ENCODE measurements at places on chromosomes 6 and 20.
A peak's percentile ranks its signal among the peaks of the same experiment; 100 is the strongest.

- no peaks in the 10 kb centered on the region for H3K27me3 ChIP-seq
- H3K36me3 ChIP-seq: no peaks in the 10 kb centered on the region
- no peaks in the 10 kb centered on the region for H3K4me1 ChIP-seq
- DNase-seq: no peak
These were observed 370.2 kb upstream of the SASH1 start for GRCh38 chr6:147972448-147972847.

DNA sequence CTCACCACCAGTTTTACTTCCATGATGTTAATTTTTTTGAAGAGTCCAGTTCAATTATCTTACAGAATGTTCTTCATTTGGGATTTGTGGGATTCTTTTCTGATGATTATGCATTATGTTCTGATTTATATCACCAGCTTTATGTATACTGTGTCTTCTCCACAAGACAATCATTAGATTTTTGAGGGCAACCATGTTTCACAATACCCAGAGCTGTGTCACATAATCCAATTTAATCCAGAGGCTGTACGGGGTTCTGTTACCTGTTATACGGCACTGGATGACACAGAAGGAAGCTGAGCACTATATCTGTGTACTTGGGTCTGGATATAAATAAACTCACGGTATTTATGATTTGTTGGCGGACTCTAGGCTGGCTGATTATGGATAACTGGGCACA is 41.6 kb upstream of the RPN2 start:
- no peaks in the 10 kb centered on the region for H3K36me3 ChIP-seq
- no peak for DNase-seq
- no peaks in the 10 kb centered on the region for H3K4me1 ChIP-seq
- H3K27ac ChIP-seq: no peak overlapping the region
- no peak overlapping the region for H3K4me3 ChIP-seq
- no peaks in the 10 kb centered on the region for H3K27me3 ChIP-seq

- H3K27me3 ChIP-seq: no peaks in the 10 kb centered on the region
- DNase-seq: no peak
- peak overlapping the region; percentile 33 for H3K27ac ChIP-seq
- no peaks in the 10 kb centered on the region for H3K4me1 ChIP-seq
- no peaks in the 10 kb centered on the region for H3K36me3 ChIP-seq
- no peak overlapping the region for H3K4me3 ChIP-seq
These were observed 100.4 kb downstream of the MYO6 start for GRCh38 chr6:75849329-75850025.

DNA sequence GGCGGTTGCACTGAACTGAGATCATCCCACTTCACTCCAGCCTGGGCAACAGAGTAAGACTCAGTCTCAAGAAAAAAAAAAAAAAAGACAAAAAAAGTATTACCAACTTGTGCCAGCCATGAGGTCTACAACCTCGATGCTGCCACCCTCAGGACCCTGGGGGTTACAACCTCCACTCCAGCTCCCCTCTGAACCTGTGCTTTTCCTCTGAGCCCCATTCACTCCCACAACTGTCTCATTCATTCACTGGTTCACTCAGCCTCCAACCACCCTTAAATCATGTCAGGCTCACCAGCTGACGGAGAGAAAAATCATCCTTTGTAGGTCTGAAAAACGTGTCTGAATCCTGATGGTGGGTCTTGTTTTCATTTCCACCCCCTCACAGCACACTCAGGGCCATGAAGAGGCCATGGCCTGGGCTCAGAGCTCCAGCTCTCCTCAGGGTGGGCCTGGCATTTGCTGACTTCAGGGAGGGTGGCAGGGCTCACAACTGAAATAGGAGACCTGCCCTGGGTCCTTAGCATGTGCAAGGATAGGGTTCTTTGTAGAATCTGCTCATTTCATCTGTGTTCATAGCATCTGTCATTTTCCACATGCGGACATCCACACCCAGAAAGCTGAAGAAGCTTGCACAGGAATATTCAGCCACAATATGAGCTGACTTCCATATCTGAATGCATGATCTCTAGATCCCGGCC is 1.9 kb upstream of the ULBP1 start:
- DNase-seq: no peak
- H3K4me3 ChIP-seq: no peak overlapping the region
- no peaks in the 10 kb centered on the region for H3K36me3 ChIP-seq
- H3K27me3 ChIP-seq: peaks cover 48% of the 10 kb centered on the region

- H3K4me3 ChIP-seq: no peak overlapping the region
- H3K27me3 ChIP-seq: no peaks in the 10 kb centered on the region
- no peaks in the 10 kb centered on the region for H3K36me3 ChIP-seq
- no peak for DNase-seq
- no peak overlapping the region for H3K27ac ChIP-seq
These were observed 482.0 kb upstream of the CHD6 start for GRCh38 chr20:42100137-42100704.

DNA sequence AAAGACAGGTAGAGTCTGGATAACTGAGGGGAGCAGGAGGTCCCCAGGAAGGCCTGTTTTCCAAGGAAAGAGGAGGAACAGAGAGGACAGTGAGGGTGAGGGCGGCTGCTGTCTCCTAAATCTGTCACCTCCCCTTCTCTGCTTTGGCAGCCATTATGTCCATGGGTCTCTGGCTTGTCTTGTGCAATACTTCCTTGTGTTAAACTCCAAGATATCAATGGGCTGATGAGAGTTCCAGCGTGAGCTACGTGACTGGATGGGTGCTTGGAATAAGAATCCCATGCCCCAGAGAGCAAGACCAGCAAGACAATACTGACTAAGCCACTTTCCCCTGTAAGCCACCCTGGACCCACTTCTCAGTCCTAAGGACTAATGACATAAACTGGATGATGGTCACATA is 26.3 kb upstream of the DNAAF9 start:
- no peak for DNase-seq
- no peak overlapping the region for H3K27ac ChIP-seq
- H3K36me3 ChIP-seq: no peaks in the 10 kb centered on the region
- H3K4me3 ChIP-seq: no peak overlapping the region
- H3K4me1 ChIP-seq: no peaks in the 10 kb centered on the region

DNA sequence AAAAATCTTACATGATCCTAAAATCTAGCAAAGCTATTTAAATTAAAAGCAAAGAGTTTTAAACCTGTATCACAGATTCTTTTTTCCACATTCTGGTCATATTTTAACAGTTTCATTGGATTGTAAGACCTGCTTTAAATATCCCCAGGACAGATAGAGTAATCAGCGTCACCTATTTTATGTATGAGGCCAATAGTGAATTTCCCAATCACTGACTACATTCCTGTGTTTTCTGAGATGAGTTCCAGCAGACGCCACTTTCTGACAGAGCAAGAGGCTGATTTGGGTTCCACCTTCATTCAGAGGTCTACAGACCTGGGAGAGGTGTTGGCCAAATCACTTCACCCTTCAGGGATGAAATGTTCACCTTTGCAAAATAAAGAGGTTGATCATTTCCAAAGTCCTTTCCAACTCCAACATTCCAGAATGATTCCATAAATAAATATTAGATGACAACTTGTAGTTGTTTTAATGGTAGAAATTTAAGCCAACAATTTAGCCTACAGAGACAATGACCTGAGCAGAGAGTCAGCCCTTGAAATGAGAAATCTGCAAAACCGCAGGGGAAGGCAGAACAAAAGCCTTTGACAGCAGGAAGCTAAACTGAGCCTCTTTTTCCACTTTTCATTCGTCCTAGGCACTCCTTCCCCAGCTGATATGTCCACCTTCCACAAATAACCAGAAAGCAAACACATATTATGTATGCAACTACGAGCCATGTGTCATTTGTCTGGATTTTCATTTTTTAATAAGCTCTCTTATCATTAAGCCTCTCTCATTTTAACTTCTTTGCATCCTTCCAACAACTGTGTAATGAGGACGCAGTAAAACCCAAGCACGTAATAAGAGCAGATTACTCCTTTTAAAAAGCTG is 105.2 kb downstream of the TFAP2A start:
- no peaks in the 10 kb centered on the region for H3K36me3 ChIP-seq
- no peak for DNase-seq
- no peak overlapping the region for H3K4me3 ChIP-seq
- H3K27ac ChIP-seq: peak overlapping the region; percentile 67
- no peaks in the 10 kb centered on the region for H3K4me1 ChIP-seq
- H3K27me3 ChIP-seq: no peaks in the 10 kb centered on the region

GRCh38 chr6:23523771-23524170 is 602.2 kb upstream of the NRSN1 start:
- H3K4me1 ChIP-seq: no peaks in the 10 kb centered on the region
- H3K27me3 ChIP-seq: no peaks in the 10 kb centered on the region
- H3K36me3 ChIP-seq: no peaks in the 10 kb centered on the region

- peak overlapping the region; percentile 82 for H3K4me3 ChIP-seq
- DNase-seq: peak; percentile 39
- no peaks in the 10 kb centered on the region for H3K27me3 ChIP-seq
- no peaks in the 10 kb centered on the region for H3K4me1 ChIP-seq
These were observed 806 bp downstream of the MICAL1 start for GRCh38 chr6:109454496-109455436.

DNA sequence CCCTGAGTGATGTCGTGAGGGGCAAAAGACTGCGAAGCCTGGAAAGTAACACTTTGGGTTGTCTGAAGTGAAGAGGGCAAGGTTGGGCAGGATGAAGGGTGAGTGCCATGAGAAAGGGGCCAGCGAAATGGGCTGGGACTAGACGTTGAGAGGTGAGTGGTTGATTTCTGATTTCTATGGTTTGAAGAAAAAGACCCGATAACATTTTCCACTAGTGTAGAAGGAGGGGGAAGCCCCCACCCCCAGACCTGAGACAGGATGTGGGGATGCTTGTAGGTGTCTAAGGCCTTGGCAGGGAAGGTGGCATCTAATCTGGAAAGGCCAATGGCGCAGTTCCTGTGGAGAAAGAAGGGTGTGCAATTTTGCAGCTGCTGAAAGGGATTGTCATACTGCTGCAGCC is 25.3 kb upstream of the KIF3B start:
- H3K27me3 ChIP-seq: no peaks in the 10 kb centered on the region
- no peak overlapping the region for H3K4me3 ChIP-seq
- H3K27ac ChIP-seq: no peak overlapping the region
- H3K4me1 ChIP-seq: no peaks in the 10 kb centered on the region
- no peaks in the 10 kb centered on the region for H3K36me3 ChIP-seq
- DNase-seq: no peak

All from breast epithelium (tissue), 4 donors.